HCEC 1CT (cell line): ENCODE measurements at places on chromosomes 4 and X.

DNA sequence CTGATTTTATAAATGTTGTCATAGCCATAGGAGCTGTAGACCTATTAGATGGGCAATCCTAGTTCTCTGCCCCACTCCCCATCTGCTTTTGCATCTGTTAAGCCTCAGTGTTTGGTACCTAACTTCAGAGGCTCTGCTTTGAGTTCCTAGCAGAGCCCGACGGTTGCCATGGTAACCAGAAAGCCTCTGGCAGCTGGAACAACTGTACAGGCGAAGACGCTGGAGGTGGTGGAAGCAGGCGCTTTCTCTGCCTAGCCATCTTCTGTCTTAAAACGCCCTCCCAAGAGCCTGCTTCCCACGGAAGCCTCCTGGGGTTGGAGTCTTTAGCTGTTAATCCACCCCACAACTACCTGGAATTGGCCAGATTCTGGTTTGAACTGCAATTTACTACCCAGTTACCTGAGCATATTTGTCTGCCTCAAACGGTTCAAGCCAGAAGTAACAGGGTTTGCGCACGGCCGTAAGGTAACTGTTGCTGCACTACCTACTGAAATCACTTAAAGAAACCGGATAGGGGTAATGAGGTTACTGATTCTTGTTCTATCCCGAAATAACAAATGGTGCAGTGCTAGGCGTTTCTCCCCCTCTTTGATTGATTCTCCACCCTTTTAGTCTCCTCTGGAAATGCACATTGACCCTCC lies 1.0 kb upstream of the GABRG1 start:
- no peak for DNase-seq

GRCh38 chr4:81407726-81408125 lies 64.0 kb downstream of the RASGEF1B start:
- no peak for DNase-seq

DNA sequence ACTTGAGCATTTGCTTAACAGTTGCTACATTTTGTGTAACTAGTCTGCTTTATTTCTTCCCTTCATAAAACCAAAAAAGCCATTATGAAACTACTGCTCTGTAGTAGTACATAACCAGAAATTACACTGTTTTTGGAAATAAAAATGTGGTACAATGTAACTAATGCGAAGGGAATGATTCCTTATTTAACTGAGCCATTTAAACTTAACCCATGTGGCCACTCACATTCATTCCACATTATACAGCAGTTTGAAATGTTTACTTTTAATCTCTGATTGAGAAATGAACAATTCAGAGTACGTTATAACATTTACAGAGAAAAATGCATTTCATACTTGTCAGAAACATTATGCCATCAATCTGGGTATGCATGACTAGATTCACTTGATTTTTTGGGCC lies 94.2 kb downstream of the NYX start:
- DNase-seq = peak; percentile 36

- DNase-seq = peak; percentile 75
These were observed 190.9 kb upstream of the BANK1 start for GRCh38 chr4:101599620-101600019.
